ENCODE measurements at places on chromosomes 1 and 21.

- DNase-seq = no peak
These were observed 68.3 kb downstream of the DHRS3 start for GRCh38 chr1:12549460-12550349.

DNA sequence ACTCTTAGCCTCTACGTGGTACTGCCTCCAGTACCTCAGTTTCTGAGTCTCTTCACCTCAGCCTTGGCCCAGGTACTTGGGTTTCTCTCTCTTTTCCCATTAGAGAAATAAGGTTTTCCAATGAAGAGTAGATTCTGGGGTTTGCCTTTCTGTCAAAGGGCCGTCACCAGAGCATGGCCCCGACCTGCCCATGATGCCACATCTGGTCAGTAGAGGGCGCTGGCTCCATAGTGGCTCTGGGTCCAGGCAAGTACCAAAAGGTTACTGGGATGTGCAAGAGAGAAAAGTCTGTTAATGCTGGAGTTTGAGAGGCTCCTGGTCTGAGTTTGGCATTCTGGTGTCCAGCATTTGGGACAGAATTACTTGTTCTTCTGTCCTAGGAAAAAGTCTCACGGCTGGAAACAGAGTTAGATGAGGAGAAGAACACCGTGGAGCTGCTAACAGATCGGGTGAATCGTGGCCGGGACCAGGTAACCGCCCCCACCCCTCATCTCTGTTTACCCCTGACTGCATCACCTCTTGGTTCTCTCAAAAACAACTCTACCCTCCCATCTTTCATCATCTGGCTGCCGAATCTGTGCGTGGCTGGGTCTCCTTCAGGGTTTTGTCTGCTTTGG lies 5.3 kb upstream of the TUFT1 start:
- DNase-seq = peak; percentile 71

DNA sequence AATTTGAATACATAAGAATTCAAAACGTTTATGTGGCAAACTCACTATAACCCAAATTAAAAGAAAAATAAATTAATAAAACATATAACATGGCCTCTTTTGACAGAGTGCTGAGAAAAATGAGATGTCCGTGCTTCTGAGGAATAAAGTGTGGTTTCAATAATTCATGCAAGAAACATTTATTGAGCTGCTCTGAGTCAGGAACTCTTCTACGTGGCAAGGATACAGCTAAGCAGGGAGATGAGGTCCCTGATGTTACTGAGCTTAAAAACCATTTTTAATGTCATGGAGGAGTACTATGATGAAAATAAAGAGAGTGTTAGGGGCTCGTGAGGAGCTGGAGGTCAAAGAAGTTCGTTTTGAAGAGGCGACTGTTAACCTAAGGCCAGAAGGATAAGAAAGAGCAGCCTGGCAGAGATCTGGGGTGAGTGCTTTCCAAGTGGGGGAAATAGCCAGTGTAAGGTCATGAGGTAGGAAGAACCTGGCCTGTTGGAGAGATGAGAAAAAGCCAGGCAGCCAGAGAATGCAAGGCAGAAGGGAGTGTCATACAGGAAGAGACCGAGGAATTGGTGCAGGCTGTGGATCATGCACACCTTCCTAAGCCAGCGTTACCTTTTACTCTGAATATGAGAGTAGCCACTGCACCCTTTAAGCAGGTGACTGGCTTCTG lies 182.2 kb upstream of the DUSP10 start:
- no peak for DNase-seq

- DNase-seq = no peak
These were observed 28.0 kb upstream of the TSPAN2 start for GRCh38 chr1:115117298-115117697.

GRCh38 chr21:14560555-14560954 lies 14.4 kb upstream of the SAMSN1 start:
- DNase-seq = no peak

GRCh38 chr1:70919706-70920323 lies 127.8 kb downstream of the PTGER3 start:
- no peak for DNase-seq

- no peak for DNase-seq
These were observed 34.6 kb upstream of the PIGC start for GRCh38 chr1:172478485-172478884.

DNA sequence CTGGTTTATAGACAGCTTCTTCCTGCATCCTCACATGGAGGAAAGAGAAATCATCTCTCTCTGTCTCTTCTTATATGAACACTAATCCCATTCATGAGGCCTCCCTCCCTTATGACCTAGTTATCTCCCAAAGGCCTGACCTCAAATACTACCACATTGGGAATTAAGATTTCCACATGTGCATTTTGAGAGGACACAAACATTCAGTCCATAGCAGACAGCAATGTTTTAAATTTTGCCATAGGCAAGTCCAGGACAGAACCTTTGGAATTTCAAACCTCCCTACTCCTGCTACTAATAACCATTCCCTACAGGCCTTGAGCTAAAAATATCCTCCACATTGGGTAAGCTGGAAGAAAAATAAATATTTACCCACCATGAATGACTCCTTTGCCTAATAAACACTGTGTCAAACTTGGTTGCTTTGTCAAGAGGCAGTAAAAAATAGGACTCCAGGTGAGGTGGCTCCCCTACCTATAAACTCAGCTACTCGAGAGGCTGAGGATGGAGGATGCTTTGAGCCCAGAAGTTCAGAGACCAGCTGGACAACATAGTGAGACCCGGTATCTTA lies 113.7 kb downstream of the ZNF281 start:
- no peak for DNase-seq

DNA sequence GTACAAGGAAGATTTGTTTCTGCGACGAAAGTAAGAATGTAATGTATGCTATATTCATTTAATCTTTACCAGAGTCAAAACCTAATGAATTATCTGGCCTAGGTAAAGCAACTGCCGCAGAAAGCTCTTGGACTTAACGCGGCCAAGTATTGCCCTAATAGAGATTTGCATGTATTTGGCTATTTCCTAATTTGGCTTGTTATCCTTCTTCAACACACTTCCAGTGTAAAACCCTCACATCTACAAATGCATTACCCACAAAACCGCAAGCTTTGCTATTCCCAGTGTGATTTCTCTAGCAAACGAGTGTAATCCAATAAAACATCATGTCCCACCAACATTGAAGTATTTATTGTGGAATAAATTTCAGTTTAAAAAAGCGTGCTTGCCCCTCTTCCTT lies 123.8 kb upstream of the LMO4 start:
- DNase-seq = no peak

DNA sequence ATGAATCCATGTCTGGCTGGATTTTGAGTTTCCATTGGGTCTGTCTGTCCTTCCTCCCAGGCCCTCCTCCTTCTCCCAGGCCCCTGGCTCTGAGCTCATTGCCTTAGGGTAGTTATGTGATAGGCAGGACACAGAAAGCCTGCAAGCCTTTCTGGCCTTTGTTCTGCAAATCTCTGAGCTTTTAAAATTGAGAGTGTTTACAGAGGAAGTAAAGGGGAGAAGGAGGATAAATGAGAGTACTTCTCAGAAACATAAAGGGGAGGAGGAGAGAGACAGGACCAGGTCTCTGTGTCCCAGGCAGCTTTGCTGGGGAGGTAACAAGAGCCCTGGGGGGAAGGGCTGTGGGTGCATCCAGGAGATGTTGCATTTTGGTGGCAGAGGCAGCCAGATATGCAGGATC lies 126.7 kb downstream of the FOXD2 start:
- no peak for DNase-seq

GRCh38 chr1:53026254-53026653 lies 35.8 kb upstream of the PODN start:
- no peak for DNase-seq

DNA sequence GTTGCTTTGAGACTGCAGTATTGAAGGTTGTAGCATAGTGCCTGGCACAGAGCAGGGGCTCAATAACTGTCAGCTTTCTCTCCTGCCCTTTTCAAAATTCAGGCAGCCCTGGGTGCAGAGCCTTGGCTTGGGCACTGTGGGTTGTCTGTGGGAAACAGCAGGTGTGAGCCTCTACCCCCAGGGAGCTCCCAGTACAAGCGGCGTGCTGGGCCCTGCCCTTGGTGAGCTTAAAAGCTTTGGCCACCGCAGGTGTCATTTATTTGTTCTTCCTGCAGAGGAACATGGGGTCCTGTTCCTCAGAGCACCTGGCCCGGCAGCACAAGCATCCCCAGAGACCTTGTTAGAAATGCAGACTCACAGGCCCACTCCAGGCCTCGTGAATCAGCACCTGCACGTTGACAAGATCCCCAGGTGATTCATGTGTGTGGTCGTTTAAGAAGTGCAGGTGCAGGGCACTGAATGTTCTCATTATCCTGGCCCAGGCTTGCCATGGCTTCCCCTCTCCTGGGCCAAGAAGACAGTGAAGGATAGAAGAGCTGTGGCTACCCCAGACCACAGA lies 29.9 kb upstream of the IGSF21 start:
- DNase-seq = no peak

DNA sequence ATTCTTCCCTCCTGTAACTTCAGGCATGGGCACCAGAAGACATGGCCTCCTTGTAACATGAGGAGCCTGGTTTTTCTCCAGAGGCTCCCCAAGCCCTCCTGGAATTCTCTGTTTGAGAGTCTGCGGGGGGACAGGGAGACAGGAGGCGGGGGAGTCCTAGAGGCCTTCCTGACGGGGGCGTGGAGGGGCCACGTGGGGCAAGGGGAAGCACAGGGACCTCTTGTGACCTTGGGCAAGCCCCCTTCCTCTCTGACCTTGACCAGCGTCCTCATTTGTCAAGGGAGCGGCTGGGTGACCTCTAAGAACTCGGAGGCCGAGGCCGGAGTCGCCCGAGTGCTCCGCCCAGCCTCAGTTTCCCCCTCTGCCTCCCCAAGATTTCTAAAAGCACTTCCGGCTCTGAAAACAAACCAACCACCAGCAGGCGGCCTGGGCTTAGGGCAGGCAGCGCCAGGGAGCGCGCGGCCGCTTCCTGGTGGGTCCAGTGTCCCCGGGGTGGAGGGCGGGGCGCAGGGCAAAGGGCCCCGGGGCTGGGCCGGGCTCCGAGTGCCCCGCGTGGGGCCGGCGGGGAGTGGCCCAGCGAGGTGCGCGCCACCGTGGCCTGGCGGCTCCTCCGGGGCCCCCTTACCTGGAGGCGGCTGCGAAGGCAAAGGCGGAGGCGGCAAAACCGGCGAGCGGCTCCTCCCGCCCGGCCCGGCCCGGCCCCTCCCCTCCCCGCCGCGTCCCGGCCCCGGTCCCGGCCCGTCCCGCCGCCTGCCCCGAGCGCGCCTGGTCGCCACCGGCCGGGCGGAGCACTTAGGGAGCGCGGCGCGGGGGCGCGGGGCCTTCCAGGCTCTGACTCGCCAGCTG lies at the start of gene TMCO4:
Gene TMCO4, minus strand, starts transcription at position 687 of the 846 bp plus-strand sequence. CDS start 19,158 bp downstream, outside the sequence.
- DNase-seq = peak; percentile 10

Measured in stimulated activated CD4-positive, alpha-beta T cell treated with anti-CD3 and anti-CD28 coated beads, TNF-alpha, amount 100 ng/mL, for 1 hour (primary cell).